ENCODE measurements at places on chromosomes 6 and 20.

DNA sequence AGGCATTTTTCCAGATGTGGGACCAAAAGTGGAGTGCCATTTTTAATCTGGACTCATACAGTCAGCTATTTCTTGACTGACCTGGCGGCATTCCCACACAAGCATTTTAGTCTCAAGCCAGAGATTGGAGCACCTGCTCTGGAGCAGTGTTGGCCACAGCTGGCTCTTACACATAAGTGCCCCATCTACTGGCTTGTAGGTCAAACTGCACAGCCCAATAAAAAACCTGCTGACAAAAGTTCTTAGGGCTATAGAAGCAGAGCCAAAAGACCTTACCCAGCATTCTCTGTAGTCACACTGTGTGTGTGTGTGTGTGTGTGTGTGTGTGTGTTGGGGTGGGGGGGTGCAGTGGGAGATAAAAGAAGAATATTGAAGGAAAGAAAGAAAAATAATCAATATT, 38.6 kb upstream of the SENP6 start:
- DNase-seq = peak; percentile 39

- DNase-seq = no peak
Measured at GRCh38 chr6:140059947-140060346, 685.5 kb upstream of the CITED2 start.

DNA sequence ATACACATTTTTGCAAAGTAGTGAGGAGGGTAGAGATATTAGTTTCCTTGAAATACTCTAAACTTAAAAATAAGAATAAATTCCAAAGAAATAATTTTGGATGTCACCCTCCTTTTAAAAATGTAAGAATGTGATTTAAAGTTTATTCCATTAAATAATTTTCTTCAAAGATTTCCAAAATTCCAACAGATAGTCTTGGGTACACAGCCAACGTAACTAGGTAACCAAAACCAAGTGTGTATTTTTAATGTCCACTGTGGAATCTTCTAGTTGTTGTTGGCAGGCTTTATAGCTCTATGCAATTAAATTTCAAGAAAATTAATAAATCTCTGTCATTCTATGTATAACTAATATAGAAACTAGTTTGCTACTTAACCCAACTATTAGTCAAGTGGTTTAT, 101.3 kb downstream of the COL21A1 start:
- DNase-seq = no peak

DNA sequence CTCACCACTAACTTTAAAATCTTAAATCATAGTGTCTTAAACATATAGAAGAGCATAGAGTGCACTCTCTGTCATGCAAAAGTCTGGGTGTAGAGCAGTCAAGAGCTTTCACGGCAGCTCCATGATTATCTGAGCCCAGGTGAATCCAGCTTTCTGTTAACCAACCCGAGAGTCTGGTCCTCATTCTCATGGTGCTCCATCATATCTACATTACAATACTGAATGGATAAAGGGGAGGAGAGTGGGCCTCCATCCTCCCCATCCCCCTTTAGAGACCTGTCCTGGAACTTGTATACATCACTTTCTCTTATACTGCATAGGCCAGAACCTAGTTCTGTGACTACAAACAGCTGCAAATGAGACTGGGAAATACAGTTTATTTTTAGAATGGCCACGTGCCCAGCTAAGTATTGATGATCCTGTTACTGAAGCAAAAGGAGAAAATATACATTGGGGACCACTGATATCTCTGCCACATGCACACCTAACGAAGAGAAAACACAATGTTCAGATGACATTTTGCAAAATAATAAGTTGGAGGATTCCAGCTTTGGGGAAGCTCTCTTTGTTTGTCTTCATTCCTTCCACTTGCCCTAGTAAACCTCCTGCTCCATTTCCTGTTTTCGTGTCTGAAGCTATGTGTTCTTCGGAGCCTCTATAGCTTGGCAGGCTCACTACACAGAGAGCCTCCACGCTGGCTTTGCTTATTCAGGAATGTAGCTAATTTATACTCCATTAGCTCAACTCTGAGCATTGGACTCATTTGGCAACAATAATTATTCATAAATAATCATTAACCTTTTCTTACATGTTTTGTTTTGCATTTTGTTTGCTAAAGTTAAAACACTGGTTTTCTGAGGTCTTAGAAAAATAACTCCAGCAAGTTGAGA, 110.1 kb downstream of the IYD start:
- no peak for DNase-seq

DNA sequence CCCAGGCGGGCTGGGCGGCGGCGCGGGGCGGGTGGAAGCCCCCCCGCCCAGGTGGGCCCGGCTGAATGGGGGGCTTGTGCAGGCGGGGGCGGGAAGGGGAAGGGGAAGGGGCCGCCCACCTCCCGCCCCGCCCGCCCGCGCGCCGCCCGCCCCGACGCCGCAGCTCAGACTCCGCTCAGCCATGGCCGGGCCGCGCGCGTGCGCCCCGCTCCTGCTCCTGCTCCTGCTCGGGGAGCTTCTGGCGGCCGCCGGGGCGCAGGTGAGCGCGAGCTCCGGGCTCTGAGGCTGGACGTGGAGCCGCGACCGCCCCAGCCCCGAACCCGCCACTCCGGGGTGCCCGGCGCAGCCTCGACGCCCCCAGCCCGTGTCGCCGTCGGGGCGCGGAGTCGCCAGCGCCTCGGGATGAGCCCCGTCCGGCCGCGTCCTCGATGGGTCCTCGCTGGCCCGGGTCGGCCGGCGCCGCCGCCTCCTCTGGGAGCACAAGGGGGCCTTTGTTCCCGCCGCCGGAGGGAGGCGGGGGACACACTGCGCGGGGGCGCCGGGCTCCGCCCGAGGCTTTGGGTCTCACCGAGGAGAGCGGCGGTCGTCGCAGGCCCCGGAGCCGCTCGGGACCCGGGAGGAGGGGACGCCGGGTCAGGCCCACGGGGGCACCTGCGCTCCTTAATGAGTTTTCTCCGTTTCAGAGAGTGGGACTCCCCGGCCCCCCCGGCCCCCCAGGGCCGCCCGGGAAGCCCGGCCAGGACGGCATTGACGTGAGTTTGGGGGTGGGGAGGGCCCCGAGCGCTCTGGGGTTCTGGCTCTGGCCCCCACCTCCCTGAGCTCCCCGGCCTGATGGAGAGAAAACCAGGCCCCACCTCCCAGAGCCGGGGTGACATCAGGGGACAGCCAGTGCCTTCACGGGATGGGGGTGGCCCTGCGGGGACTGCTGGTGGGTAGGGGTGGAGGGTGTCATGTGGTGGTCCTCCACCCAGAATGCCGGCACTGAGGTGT, at the start of gene COL9A3:
TSS of gene COL9A3 (plus strand) at position 167 of the 990 bp plus-strand sequence. CDS start at position 182, 15 bp downstream.
- DNase-seq = peak; percentile 38

GRCh38 chr6:170094686-170095272, 196.1 kb downstream of the DLL1 start:
- DNase-seq = no peak

GRCh38 chr20:19624221-19624965, 133.7 kb upstream of the RIN2 start:
- peak; percentile 41 for DNase-seq

- no peak for DNase-seq
Measured at GRCh38 chr20:36249450-36249849, 13.2 kb downstream of the AAR2 start.

GRCh38 chr20:36466089-36466488, 75.2 kb upstream of the MYL9 start:
- DNase-seq = no peak

- DNase-seq = no peak
Measured at GRCh38 chr6:113627480-113627879, 229.7 kb upstream of the MARCKS start.

DNA sequence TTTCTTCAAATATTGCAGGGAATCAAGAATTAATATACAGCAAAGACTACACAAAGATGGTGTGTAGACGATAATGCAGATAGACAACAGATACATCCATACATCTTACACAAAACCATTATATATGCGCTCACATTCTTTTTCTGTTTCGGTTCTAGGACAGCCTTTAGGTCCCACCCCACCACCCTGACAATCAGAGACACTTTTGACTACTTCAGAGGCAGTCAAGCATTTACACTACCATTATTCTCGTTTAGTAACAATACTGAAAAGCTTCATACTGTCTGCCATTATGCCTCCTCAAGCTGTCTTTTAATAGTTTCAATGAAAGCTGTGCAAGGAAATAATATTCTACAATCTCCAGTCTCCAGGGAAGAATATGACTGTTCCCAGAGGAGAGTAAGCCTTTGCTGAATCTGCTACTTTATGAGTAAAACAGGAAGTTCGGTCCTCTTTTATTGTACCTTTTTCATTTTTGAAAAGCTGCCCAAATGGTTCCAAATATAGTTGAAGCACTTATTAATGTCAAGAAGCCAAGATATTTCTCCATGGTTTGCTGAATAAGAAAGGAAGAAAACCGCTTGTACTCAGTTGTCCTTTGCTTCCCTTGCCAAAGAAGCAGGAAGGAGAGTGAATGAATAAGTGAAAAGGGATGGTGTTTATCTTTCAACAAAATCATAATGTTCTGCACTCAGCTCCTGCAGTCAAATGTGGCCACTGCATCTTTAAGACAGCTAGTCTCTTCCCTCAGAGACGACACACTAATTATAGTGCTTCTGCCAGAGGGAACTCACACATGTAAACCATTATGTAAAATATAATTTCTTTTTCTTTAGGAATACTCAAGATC, 468.3 kb downstream of the CDC5L start:
- DNase-seq = no peak

GRCh38 chr20:18929800-18930199, 116.2 kb downstream of the SCP2D1 start:
- no peak for DNase-seq

GRCh38 chr6:112571488-112572270, 224.5 kb downstream of the RFPL4B start:
- no peak for DNase-seq

DNA sequence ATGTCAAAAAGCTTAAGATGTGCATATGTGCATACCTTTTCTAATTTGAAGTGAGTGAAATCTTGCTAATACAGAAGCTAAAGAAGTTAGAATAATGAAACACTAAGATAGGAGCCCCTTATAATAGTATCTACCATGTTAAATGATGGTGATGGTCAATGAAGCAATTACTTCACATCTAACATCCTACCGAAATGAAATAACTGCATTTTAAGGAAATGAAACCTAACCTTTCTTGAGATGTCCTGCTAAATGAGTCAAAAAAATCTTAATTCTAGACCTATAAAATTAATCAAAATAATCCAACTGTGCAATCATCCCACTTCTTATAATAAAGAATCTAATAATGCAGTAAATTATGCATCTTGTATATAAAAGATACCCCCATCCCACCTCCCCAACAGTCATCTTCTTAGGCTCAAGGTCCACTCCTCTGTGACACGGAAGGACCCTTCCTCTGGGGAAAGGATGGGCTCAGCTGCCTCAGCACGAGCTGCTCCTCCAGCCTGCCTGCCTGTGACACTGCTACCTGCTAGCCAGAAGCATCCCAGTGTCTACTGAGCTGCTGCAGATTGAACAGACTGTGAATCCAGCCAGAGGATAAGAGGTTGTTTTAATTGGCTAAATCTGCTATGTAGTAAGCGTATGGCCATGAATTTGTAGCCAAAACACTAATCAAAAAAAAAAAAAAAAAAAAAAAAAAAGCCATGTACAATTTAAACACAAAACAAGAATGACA, 129.6 kb upstream of the BEND3 start:
- no peak for DNase-seq

DNA sequence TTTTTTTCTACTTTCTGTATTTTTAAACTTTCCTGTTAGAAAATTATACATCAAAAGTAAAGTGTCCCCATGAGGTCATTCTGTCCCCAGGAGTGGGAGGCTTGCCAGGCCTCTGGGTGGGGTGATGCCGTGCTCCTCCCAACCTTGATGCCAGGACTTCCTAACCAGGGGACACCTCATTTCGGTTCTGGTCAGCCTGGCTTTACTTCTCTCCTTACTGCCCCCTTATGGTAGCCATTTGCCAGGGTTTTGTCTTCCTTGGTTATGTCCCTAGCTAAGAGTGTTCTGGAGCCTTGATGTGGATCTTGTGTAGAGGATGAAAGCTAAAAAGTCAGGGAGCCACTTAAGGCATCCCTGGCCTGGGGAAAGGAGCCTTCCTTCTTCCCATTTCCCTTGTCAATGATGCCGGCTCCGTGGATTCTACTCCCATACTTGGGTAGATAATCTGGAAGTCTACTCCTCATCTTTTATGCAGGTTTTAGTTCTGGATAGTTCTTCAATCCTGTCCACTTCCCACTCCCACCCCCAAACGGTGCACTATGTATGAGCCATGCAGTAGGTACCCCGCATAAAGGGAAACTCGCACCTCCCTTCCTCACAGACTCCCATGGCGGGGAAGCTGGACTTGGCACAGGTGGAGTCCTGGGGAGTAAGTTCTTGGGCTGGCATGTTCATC, 164.1 kb upstream of the SALL4 start:
- DNase-seq = peak; percentile 75

GRCh38 chr6:80522576-80522975, 416.1 kb downstream of the BCKDHB start:
- no peak for DNase-seq

DNA sequence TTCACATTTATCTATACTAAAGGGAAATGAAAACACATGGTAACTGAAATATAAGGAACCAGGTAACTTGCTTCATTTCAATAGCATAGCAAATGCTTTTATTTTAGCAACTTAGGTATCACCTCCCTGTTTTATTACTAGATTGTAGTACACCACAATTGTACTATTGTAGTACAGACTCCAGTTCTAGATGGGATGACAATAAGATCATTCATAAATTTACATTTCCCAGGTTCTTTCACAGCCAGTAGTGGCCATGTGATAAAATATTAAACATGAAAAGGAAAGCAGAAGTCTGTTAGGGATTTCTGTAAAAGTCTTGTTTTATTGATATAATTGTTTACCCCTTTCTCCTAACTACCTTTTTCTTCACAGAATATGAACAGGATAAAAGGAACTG, 97.2 kb downstream of the LMBRD1 start:
- DNase-seq = no peak

GRCh38 chr6:130766239-130767144, 60.7 kb upstream of the SMLR1 start:
- DNase-seq = no peak

- no peak for DNase-seq
Measured at GRCh38 chr6:44921798-44922197, 406.3 kb upstream of the RUNX2 start.

GRCh38 chr20:9490631-9491030, 23.8 kb upstream of the LAMP5 start:
- no peak for DNase-seq

GRCh38 chr6:88761237-88762031, 202.0 kb downstream of the RNGTT start:
- DNase-seq = peak; percentile 38

GRCh38 chr6:146305092-146305491, 238.5 kb upstream of the RAB32 start:
- DNase-seq = peak; percentile 72

DNA sequence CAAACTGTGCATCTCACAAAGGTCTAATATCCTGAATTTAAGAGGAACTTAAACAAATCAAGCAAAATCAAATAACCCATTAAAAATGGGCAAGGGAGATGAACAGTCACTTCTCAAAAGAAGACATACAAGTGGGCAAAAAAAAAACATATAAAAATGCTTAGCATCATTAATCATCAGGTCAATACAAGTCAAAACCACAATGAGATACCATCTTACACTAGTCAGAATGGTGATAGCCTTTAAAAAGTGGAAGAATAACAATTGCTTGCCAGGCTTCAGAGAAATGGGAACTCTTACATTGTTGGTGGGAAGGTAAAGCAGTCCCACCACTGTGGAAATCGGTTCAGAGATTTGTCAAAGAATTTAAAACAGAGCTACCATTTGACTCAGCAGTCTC, 646.7 kb upstream of the PTCHD4 start:
- no peak for DNase-seq

- DNase-seq = no peak
Measured at GRCh38 chr6:53544217-53544469, 758 bp downstream of the GCLC start.

- DNase-seq = no peak
Measured at GRCh38 chr6:12249541-12250382, 40.4 kb upstream of the EDN1 start.

- DNase-seq = peak; percentile 35
Measured at GRCh38 chr6:57021086-57021720, 25.3 kb upstream of the KIAA1586 start.

All from suppressor macrophage treated with lipopolysaccharide for 1 hour (primary cell).